Nephron progenitor cell (in vitro differentiated cells): ENCODE measurements at places on chromosomes 16 and 17.

- no peaks in the 10 kb centered on the region for H3K36me3 ChIP-seq
- H3K4me1 ChIP-seq = no peaks in the 10 kb centered on the region
- no peak overlapping the region for H3K4me3 ChIP-seq
- DNase-seq = no peak
- peaks cover 25% of the 10 kb centered on the region for H3K27me3 ChIP-seq
These were observed 11.9 kb upstream of the PVALEF start for GRCh38 chr17:81153340-81153803.

DNA sequence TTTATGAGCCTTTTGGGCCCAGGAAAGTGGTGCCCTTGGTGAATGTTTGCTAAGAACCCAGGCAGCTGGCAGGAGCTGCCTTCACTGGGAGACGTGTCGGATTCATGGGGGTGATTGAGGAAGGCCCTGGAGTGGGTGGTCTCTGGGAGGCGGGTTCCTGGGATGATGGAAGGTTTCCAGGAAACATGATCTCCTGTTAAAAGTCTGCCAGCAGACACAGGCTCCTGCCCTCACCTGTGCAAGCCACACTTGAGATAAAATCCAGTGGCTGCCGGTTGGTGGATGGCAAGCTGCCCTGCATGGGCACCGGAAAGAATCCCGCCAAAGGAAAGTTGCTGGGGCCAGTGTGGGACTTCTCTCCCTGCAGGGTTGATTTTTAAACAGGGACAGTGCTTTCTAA, 189.0 kb upstream of the CIBAR2 start:
- H3K4me3 ChIP-seq = peak overlapping the region; percentile 45
- H3K27ac ChIP-seq = no peak overlapping the region
- H3K36me3 ChIP-seq = peaks cover 5% of the 10 kb centered on the region
- peaks cover 72% of the 10 kb centered on the region for H3K27me3 ChIP-seq
- H3K4me1 ChIP-seq = peaks cover 46% of the 10 kb centered on the region

DNA sequence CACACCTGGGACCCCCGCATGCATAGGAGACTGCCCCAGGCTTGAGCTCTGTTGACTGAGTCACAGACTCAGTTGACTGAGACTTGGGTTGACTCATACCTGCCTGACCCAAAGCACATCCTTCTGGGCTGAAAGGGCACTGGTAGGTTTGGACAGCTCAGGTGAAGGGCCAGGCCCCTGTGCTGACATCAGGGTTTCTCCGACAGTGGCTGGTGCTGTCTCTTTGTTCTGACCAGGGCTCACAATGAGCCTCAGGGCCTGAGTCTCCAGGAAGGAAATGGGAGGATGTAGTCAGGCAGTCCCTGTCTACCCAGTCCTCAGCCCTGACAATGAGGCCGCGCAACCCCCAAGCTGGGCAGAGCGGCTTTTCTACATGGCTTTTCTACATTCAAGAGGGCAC, 6.5 kb downstream of the SPNS2 start:
- H3K36me3 ChIP-seq = no peaks in the 10 kb centered on the region
- no peak for DNase-seq

DNA sequence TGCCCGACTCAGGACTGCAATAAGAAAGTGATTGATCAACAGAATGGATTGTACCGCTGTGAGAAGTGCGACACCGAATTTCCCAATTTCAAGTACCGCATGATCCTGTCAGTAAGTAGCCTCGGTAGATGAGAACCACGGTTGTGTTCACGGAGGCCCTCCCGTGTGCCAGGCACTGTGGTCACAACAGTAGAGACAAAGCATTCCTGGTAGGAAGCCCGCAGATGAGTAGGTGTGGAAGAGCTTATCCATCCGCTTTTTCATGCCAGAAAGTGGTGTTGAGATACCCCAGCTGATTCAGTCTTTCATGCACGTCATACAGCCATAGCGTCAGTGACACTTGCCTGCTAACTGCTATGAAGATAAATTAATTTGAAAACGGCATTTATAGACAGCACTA, 58.9 kb downstream of the RPA1 start:
- DNase-seq = no peak
- no peak overlapping the region for H3K4me3 ChIP-seq
- H3K36me3 ChIP-seq = peaks cover 87% of the 10 kb centered on the region
- H3K27me3 ChIP-seq = no peaks in the 10 kb centered on the region
- peaks cover 18% of the 10 kb centered on the region for H3K4me1 ChIP-seq

- peaks cover 29% of the 10 kb centered on the region for H3K36me3 ChIP-seq
- no peak for DNase-seq
- peaks cover 3% of the 10 kb centered on the region for H3K27me3 ChIP-seq
- H3K27ac ChIP-seq = no peak overlapping the region
- peaks cover 22% of the 10 kb centered on the region for H3K4me1 ChIP-seq
These were observed 548.8 kb upstream of the SALL1 start for GRCh38 chr16:51699686-51700396.

DNA sequence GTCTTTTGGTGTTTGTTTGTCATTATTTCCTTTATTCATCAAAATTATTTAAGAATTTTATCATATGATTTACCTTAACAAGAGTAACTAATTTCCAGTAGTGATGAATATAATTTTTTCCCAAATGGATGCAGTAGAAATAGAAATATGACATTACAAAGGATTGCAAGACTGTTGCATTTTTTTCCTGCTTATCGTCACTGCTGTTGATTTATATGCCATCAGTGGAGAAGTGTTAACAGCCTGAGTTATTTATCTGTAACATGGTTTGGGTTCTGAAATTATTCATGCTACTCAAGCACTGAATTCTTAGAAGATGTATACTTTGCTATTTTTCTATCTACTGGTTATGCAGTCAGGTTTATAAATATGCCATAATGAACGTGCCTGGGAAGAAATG, 68.6 kb downstream of the TMEM100 start:
- H3K27me3 ChIP-seq = peaks cover 5% of the 10 kb centered on the region
- H3K36me3 ChIP-seq = no peaks in the 10 kb centered on the region
- H3K4me1 ChIP-seq = peaks cover 19% of the 10 kb centered on the region
- no peak for DNase-seq

GRCh38 chr16:1055557-1055924, 17.0 kb upstream of the SSTR5 start:
- H3K4me1 ChIP-seq = peaks cover 17% of the 10 kb centered on the region
- no peak for DNase-seq
- peaks cover 5% of the 10 kb centered on the region for H3K27me3 ChIP-seq
- H3K27ac ChIP-seq = no peak overlapping the region

GRCh38 chr17:34902831-34903547, 58.3 kb downstream of the CCT6B start:
- peak; percentile 52 for DNase-seq
- no peak overlapping the region for H3K27ac ChIP-seq
- H3K4me1 ChIP-seq = peaks cover 19% of the 10 kb centered on the region
- no peak overlapping the region for H3K4me3 ChIP-seq

- peaks cover 82% of the 10 kb centered on the region for H3K27me3 ChIP-seq
- no peak for DNase-seq
- H3K36me3 ChIP-seq = no peaks in the 10 kb centered on the region
These were observed 2.1 kb downstream of the PRCD start for GRCh38 chr17:76541739-76542454.

GRCh38 chr17:77798481-77798880, 160.0 kb upstream of the TNRC6C start:
- peaks cover 48% of the 10 kb centered on the region for H3K27me3 ChIP-seq
- H3K4me3 ChIP-seq = no peak overlapping the region
- no peaks in the 10 kb centered on the region for H3K36me3 ChIP-seq

DNA sequence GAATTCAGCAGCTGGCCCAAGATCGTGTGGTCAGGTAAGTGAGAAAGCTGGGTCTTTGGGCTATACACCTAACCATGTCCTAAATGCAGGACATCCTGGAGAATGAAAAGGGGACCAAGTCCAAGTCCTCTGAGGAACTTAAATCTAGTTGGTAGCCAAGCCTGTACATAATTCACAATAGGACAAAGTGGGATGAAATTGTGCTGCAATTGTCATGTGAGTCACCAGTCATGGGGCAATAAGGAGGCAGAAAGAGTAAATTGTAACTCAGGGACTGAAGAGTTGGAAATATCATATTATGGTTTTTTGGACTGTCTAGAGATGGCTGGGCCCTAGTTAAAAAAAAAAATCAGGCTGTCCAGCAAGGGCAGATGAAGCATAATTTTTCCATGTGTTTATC, 202.6 kb downstream of the CYLD start:
- peaks cover 11% of the 10 kb centered on the region for H3K27me3 ChIP-seq
- H3K27ac ChIP-seq = no peak overlapping the region
- no peaks in the 10 kb centered on the region for H3K36me3 ChIP-seq

DNA sequence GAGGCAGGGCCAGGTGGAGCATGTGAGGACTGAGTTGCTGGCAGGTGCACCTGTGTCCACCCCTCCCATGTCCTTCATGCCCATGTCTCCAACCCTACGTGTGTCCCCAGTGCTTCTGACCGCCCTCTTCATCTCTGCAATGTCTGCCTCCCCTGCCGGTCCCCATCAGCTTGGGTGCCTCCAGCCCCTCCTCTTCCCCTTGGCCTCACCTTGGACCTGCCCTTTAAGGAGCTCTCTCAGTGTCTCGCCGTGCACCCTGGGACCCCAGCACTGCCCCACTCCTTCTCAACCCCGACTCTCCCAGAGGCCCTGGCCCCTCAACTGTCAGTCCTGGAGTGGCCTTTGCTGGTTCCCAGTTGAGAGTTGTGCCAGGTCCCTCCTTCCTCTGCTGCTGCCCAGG, 15.0 kb downstream of the RIPOR1 start:
- no peak overlapping the region for H3K27ac ChIP-seq
- DNase-seq = no peak
- peaks cover 26% of the 10 kb centered on the region for H3K27me3 ChIP-seq
- peaks cover 16% of the 10 kb centered on the region for H3K4me1 ChIP-seq

DNA sequence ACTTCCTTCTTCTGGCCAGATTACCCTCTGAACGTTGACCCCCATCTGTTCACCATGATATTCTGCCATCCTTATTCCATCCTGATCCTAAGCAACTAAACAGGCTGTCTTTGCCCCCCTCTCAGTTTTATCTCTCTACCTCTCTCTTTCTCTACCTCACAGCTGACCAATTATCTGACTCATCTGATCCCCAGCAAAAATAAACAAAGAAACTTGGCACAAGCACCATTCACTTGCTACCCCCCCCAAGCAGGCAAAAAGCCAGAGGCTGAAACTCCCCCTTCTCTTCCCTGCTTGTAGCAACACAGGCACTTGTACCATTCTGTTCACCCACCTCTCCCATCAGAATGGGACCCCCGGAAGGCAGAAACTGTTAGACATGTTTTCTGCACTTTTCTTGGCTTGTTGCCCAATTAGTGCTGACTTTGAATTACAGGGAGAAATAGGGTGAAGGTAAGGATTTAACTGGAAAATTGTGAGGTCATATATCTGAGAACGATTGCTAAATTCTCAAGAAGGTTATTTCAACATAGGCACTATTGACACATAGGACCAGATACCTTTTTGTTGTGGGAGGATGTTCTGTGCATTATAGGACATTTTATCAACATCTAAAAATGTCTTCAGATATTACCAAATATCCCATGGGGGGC, 163.2 kb downstream of the TOX3 start:
- H3K36me3 ChIP-seq = no peaks in the 10 kb centered on the region
- no peak overlapping the region for H3K27ac ChIP-seq
- no peak overlapping the region for H3K4me3 ChIP-seq
- no peaks in the 10 kb centered on the region for H3K4me1 ChIP-seq
- H3K27me3 ChIP-seq = peaks cover 3% of the 10 kb centered on the region
